Choroid plexus epithelial cell (primary cell): ENCODE measurements at places on chromosomes 12 and 14.
A peak's percentile ranks its signal among the peaks of the same experiment; 100 is the strongest.

DNA sequence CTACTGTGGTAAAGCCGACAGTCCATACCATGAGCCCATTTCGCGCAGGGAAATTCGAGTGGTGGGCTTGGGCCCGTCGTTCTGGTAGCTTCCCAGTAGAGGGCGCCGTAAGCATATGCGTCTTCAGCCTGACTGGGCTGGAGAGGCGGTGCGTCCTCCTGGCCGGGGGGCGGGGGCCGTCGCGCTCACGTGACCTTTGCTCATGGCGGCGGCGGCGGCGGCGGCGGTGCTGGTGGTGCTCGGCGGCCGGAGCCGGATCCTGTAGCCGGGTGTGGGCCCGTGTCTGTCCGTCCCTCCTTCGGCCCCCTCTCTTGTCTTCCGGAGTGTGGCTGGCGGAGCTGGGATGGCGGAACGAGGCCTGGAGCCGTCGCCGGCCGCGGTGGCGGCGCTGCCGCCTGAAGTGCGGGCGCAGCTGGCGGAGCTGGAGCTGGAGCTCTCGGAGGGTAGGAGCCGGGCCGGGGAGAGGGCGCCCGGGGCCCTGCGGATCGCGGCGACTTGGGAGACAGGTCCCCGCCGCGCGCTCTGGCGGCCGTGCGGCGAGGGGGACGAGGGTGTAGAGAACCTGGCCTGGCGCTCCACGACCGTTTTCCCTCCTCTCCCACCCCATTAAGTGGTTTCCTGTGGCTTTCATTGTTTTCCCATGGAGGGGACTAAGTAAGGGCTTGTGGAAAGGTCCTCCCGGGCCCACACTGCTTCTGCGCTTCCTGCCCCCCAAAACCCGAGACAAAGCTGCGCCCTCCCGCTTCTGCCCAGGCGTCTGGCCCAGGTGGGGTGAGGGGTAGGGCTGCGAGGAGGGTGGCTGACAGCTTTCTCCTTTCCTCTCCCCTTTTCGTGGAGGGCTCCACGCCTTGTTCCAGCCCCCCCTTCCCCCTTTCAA lies at the start of gene DIP2B:
Gene DIP2B, plus strand, starts transcription at position 188 of the 877 bp plus-strand sequence. Its CDS starts 156 bp downstream, at position 344.
- peak; percentile 92 for DNase-seq

DNA sequence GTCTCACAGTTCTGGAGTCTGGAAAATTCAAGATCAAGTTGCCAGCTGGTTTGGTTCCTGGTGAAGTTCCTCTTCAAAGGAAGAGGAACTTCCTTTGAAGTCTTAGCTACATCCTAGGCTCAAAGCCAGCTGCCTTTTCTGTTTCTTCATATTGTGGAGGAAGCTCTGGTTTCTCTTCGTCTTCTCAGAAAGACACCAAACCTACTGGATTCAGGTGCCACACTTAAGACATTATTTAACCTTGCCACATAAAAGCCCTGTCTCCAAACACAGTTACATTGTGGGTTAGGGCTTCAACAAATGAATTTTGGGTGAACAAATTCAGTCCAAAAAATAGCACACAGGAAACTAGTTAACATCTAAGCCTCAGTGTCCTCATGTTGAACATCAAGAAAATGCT lies 1019.8 kb downstream of the GALC start:
- DNase-seq = no peak

DNA sequence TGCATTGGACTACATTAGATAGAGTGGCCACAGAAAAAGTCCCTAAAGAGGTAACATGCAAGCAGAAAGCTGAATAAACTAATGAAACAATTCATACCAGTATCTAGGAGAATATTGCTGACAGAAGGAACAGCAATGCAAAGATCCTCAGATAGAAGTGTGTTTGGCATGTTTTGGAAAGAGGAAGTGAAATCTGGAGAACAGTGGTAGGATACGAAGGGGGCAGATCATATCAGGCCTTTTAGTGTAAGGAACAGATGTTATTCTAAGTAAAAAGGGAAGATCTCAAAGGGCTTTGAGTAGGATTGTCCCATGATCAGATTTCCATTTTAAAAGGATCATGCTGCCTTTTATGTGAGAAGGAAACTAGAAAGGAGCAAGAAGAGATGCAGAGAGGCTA lies 342.9 kb downstream of the PAWR start:
- no peak for DNase-seq

- DNase-seq = no peak
Observed at GRCh38 chr12:82517808-82518207, 159.5 kb downstream of the METTL25 start.

GRCh38 chr14:68401855-68402254 lies 391.0 kb downstream of the ZFP36L1 start:
- DNase-seq = peak; percentile 32

GRCh38 chr14:91193069-91193468 lies 51.4 kb downstream of the GPR68 start:
- DNase-seq = no peak

GRCh38 chr12:570921-571794 lies 92.1 kb downstream of the NINJ2 start:
- DNase-seq = peak; percentile 47

DNA sequence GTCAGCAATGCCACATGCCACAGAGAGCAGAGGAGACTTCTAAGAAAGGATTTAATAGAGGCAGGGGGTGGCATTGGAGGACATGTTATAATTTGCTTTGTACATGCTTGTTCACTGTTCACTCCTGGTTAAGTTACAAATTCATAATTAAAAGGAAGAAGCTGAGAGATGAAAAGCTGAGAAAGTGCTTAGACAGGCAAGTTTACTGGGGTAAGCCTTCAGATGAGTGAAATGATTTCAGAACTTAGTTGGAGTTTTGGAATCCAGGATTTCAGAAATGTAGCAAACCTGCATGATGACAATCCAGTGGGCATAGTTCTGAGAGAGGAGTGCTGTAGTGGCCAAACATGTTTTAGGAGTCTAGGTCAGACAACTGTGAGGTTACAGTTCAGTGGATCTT lies 67.3 kb upstream of the FBXO33 start:
- no peak for DNase-seq

DNA sequence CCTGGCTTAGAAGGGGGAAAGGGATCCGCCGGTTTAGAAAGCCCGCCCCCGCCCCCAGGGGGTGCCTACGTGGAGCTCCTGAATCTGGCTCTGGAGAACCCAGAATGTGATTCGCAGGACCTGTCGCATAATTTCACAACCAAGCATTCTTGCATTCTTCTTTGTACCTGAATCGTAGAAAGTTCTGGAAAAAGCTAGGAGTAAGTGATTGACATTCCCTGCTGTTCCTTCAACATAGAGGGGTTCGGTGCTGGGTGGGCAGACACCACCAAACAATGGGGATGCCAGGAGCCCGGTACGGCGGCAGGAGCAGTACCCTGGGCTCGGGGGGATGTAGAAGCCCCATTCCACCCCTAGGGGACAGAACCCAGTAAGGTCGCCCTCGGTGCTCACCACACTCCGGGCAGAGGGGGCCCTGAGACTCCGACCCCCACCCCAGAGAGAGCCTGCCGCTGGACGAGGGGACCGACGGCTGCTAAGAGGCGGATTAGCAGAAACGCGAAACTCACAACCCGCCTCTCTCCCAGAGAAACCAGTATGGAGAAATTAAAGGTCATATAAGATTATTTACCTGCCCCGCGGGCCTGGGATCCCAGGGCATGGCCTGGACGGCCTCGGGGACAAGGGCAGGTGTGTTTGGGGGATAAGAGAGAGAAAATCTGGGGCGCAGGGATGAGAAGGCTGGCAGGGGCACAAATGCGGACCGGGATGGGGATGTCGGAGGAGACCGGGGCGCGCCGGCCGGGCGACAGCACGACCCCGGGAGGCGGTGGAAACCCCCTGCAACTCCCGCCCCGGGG lies 520 bp downstream of the CSRP2 start:
- peak; percentile 20 for DNase-seq

DNA sequence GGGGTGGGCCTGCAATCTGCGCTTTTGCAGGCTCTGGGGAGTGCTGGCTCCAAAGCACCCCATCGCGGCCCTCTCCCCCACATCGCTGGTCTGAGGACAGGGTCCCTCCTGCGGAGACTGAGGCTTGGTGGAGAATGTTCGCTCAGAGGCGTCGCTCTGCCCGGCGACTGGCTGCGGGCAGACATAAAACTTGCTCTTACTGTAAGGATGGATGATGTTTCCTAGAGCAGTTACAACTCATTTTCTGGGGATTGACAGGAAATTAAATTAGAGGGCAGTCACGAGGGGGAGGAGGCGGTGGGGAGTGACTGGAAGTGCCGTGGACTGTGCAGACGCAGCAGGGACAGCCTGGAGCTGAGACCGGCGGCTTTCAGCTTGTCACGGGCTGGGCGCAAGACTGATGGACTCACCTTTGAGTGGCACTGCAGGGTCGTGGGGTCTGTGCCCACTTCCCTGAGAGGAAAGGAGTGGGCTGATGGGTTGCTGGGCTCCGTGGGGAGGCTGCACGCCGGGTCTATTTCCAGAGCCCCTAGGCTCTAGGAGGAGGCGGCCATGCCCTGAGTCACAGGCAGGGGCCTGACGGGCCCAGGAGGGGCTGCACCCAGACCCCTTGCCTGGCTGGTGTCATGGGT lies 32.8 kb downstream of the NOC4L start:
- DNase-seq = no peak

GRCh38 chr14:76726551-76726970 lies 34.7 kb upstream of the VASH1 start:
- no peak for DNase-seq

GRCh38 chr12:85000729-85001128 lies 35.3 kb downstream of the TSPAN19 start:
- DNase-seq = no peak

- no peak for DNase-seq
Observed at GRCh38 chr12:119693511-119693910, 25.6 kb downstream of the PRKAB1 start.

DNA sequence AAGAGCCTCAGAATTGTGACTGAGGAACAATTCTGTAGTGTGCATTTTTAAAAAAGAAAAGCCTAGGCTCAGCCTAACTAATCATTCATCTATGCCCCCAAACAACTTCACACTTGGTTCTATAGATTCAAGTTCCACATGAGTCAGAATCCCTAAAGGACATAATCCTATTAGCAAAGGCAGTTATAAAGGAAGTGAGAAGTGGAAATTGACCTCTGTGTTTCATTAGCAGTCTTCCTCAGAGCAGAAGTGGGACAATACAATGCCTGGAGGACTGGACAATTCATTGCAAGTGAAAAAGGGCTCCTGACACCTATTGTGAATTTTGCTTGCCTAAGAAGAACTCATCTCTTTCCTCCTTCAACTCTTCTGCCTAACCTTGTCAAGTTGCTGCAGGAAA lies 222.3 kb downstream of the PTPRO start:
- no peak for DNase-seq

DNA sequence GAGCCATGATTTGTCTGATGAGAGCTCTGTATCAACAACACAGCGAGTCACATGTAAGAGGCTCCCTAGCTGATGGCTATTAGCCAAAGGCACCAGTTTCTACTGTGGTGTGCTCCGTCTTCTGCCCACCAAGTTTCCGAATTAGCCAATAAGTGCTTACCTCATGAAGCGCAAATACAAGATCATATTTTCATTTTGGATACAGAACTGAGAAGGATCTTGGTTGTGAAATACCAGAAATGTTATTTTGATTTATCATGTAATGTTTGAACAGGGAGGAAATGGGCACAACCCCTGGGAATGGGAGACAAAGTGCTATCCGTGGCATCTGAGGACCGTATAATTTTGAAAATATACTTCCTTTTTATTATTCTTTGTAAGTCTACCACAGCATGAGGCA lies 234.3 kb downstream of the DACT1 start:
- peak; percentile 57 for DNase-seq

- DNase-seq = no peak
Observed at GRCh38 chr14:77603654-77604255, 12.7 kb downstream of the SPTLC2 start.

DNA sequence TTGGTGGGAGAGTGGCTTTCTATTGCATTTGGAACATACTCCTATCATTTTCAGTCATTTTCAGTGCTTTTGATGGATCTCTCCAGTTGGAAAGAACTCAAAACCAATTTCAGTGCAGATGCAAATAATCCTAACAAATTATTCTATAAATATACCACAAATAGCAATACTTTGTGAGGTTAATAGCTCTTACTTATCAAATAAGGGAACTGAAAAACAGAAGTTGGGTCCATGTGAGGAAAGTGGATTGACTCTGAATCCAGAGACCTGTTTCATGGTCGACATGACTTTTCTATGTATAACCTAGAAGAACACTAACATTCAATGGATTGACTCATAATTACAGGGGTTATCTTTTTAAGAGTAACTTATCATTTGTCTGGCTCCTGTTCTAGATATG lies 248.6 kb downstream of the EGLN3 start:
- DNase-seq = no peak

GRCh38 chr14:105477660-105478397 lies 3.2 kb downstream of the CRIP2 start:
- no peak for DNase-seq

- DNase-seq = no peak
Observed at GRCh38 chr14:68373847-68374444, 418.9 kb downstream of the ZFP36L1 start.

DNA sequence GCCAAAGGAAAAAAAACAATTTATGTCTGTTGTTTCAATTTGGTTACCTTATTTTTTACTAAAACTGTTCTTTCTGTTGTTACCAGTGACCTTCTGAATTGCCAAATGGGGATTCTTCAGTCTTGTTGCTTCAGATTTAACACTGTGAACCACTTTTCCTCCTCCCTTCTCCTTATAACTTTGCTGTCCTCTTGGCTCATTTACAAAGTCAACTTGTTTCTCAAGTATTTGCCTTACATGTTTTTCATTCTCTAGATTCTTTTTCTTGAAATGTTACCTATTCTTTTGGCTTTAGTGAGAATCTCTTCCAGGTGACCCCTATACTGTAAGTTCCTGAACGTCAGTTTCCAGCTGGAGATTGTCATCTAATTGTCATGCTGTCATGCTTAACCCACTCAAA lies 19.4 kb downstream of the FUT8 start:
- DNase-seq = peak; percentile 85

DNA sequence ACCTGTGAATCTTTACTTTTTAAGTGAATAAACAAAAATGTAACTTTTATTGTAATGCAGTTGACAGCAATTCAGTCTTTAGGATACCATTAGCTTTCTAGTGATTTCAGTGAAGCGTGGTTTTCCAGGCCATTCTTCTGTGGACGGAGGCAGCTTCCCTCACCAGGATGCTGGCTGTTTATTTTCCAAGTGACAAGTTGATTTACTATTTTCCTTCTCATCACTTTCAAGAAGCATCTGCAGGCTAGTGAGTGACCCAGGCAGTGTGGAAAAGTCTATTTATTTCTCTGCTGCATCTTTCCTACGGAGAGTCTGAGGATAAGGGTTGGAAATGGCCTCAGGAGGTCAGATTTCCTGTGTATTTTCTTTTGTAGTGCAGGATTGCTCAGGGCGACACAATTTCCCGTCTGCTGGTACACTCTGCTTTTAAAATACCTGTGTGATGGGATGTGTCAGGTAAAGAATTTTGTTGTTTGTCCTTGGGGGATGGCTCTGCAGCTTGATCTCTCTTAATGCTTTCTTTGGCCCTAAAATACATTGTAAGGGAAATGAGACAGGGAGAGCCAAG lies 467.8 kb downstream of the NRXN3 start:
- no peak for DNase-seq

GRCh38 chr12:126483145-126484068 lies 1418.2 kb downstream of the AACS start:
- peak; percentile 5 for DNase-seq

GRCh38 chr14:76844223-76844622 lies 18.0 kb downstream of the LRRC74A start:
- peak; percentile 44 for DNase-seq
